ENCODE measurements at places on chromosomes 2 and 18. TPM values are rescaled to one million over a fixed set of nuclear protein-coding genes. Genes with fewer than 3 reads are reported as not detected.

Gene ZNF804A
- total RNA-seq, result not detected

Gene GKN2
- 3.5 TPM for total RNA-seq

Gene CNGA3
- total RNA-seq, result 0.06 TPM

Gene CYS1
- 1.3 TPM for total RNA-seq

Gene HOXD1
- 0.10 TPM for total RNA-seq

Gene SERPINB10
- not detected for total RNA-seq

Gene COL4A3
- total RNA-seq, result 0.59 TPM

Gene PLCD4
- 0.29 TPM for total RNA-seq

Gene PRKAG3
- total RNA-seq, result not detected

Gene CCDC178
- total RNA-seq, result not detected

Gene RNF125
- 0.35 TPM for total RNA-seq

Gene DSG1
- total RNA-seq, result not detected

Gene PDE1A
- 0.17 TPM for total RNA-seq

Gene HRH4
- total RNA-seq, result not detected

Measured in A549 treated with GW870086 at 1 μM for 4 hours (cell line).